Activated T-helper 1 cell treated with anti-CD3 and anti-CD28 coated beads, Interleukin-12 subunit alpha, Interleukin-12 subunit beta, Interleukin-2, Interleukin-4 antibody, amounts not matched to agents 30 ng/mL and 10 ng/mL and 1 ng/mL, durations not matched to agents 14 hours and 24 hours and 36 hours (primary cell): ENCODE measurements at places on chromosomes 7 and 10. TPM values are rescaled to one million over a fixed set of nuclear protein-coding genes. Genes with fewer than 3 reads are reported as not detected.

DNA sequence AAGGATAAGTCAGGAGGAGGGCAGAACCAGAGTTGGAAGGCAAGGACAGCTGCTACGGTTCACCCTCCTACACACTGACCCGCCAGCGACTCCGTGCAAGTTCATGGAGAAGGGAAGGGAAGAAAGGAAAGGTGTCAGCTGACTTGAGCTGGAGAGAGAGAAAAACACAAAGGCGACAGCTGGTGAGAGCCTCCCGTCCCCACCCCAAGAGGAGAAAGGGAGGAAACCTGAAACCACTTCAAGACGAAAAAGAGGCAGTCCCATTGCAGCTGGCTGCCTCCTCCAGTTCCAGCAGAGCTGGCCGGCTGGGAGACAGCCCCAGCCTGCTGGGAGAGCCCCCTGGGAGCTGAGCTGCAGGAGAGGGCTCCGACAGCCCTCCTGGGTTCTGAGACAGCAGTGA lies 75.2 kb downstream of the PARD3 start:
- H3K27ac ChIP-seq = no peak overlapping the region
- H3K27me3 ChIP-seq = peaks cover 7% of the 10 kb centered on the region
- no peak overlapping the region for H3K4me3 ChIP-seq
- H3K36me3 ChIP-seq = no peaks in the 10 kb centered on the region
- H3K4me1 ChIP-seq = no peaks in the 10 kb centered on the region

- H3K27ac ChIP-seq = no peak overlapping the region
- peaks cover 53% of the 10 kb centered on the region for H3K36me3 ChIP-seq
- H3K27me3 ChIP-seq = no peaks in the 10 kb centered on the region
- H3K4me3 ChIP-seq = no peak overlapping the region
- DNase-seq = no peak
Measured at GRCh38 chr10:14925268-14925667, 28.6 kb downstream of the DCLRE1C start.

DNA sequence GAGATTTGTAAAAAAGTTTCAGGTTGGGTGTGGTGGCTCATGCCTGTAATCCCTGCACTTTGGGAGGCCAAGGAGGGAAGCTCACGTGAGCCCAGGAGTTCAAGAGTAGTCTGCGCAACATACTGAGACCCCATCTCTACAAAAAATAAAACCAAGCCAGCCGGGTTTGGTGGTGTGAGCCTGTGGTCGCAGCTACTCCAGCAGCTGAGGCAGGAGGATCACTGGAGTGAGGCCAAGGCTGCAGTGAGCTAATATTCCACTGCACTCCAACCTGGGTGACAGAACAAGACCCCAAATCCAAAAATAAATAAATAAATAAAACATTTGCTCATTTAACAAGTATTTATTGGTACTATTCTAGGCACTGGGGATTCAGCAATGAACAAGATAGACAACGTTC lies 1.5 kb upstream of the CHCHD1 start:
- H3K27ac ChIP-seq = peak overlapping the region; percentile 9
- peak overlapping the region; percentile 99 for H3K4me3 ChIP-seq
- peaks cover 30% of the 10 kb centered on the region for H3K36me3 ChIP-seq
- H3K4me1 ChIP-seq = peaks cover 48% of the 10 kb centered on the region
- no peaks in the 10 kb centered on the region for H3K27me3 ChIP-seq
- DNase-seq = no peak

DNA sequence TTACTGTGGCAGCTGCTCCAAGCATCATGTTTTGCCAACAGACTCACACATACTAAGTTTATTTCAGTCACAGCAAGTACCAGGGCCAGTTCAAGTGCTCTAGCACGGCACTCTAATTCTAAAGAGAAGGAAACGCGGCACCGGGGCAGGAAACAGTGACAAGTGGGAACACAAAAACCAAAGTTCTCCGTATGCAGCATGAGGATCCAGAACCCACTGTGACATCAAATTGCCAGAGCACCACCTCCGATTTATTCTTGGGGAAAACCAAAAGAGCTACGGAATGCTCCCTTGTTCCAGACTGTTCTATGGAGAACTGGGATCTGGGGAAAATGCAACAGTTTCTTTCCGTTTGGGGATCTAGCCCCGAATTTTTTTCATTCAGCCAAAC lies 448 bp upstream of the PTER start:
- peak overlapping the region; percentile 88 for H3K4me3 ChIP-seq
- no peak for DNase-seq
- H3K36me3 ChIP-seq = peaks cover 5% of the 10 kb centered on the region
- H3K27me3 ChIP-seq = peaks cover 9% of the 10 kb centered on the region
- H3K27ac ChIP-seq = peak overlapping the region; percentile 88
- H3K4me1 ChIP-seq = peaks cover 40% of the 10 kb centered on the region

- H3K36me3 ChIP-seq = no peaks in the 10 kb centered on the region
- peaks cover 4% of the 10 kb centered on the region for H3K27me3 ChIP-seq
- no peak overlapping the region for H3K4me3 ChIP-seq
- H3K4me1 ChIP-seq = peaks cover 22% of the 10 kb centered on the region
- DNase-seq = no peak
- H3K27ac ChIP-seq = no peak overlapping the region
Measured at GRCh38 chr10:97828721-97829120, 20.9 kb upstream of the GOLGA7B start.

DNA sequence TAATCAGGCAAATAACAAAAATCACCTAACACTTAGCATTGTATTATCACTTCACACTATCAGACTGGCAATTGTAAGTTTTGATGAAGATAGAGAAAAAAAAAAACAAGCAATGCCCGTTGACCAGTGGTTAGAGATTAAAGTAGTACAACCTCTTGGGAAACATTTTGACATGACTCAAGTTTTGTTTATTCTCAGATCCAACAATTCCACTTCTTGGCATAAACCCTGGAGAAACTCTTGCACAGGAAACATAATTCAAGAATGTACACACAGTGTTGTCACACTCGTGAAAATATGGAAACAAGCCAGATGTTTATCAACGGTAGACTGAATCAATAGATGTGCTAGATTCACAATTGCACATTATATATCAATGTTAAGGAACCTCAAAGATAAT lies 37.2 kb downstream of the FRMD4A start:
- DNase-seq = no peak
- H3K27ac ChIP-seq = no peak overlapping the region
- no peaks in the 10 kb centered on the region for H3K36me3 ChIP-seq
- no peak overlapping the region for H3K4me3 ChIP-seq

The ADCK2 gene
- total RNA-seq = 21.1 and 23.5 TPM in 2 replicates

GRCh38 chr10:21195252-21195651 lies 298.1 kb upstream of the NEBL start:
- H3K27me3 ChIP-seq = peaks cover 1% of the 10 kb centered on the region
- H3K27ac ChIP-seq = no peak overlapping the region
- DNase-seq = no peak
- H3K4me3 ChIP-seq = no peak overlapping the region

GRCh38 chr10:4001811-4002210 lies 216.8 kb upstream of the KLF6 start:
- H3K36me3 ChIP-seq = peaks cover 3% of the 10 kb centered on the region
- no peak for DNase-seq
- no peak overlapping the region for H3K4me3 ChIP-seq
- no peak overlapping the region for H3K27ac ChIP-seq
- H3K27me3 ChIP-seq = peaks cover 18% of the 10 kb centered on the region
- H3K4me1 ChIP-seq = peaks cover 10% of the 10 kb centered on the region

GRCh38 chr10:24969841-24970281 lies 17.5 kb upstream of the PRTFDC1 start:
- no peaks in the 10 kb centered on the region for H3K4me1 ChIP-seq
- H3K4me3 ChIP-seq = no peak overlapping the region
- no peak for DNase-seq

- no peak overlapping the region for H3K27ac ChIP-seq
- H3K27me3 ChIP-seq = peaks cover 11% of the 10 kb centered on the region
- no peaks in the 10 kb centered on the region for H3K36me3 ChIP-seq
Measured at GRCh38 chr7:50470250-50471163, 20.4 kb upstream of the FIGNL1 start.

- H3K27me3 ChIP-seq = peaks cover 2% of the 10 kb centered on the region
- H3K4me3 ChIP-seq = no peak overlapping the region
- H3K27ac ChIP-seq = no peak overlapping the region
- H3K36me3 ChIP-seq = no peaks in the 10 kb centered on the region
- H3K4me1 ChIP-seq = no peaks in the 10 kb centered on the region
Measured at GRCh38 chr10:84844461-84844860, 516.1 kb downstream of the CCSER2 start.

GRCh38 chr7:129748356-129749109 lies 137.0 kb downstream of the NRF1 start:
- H3K27me3 ChIP-seq = no peaks in the 10 kb centered on the region
- H3K36me3 ChIP-seq = peaks cover 15% of the 10 kb centered on the region
- no peak for DNase-seq

DNA sequence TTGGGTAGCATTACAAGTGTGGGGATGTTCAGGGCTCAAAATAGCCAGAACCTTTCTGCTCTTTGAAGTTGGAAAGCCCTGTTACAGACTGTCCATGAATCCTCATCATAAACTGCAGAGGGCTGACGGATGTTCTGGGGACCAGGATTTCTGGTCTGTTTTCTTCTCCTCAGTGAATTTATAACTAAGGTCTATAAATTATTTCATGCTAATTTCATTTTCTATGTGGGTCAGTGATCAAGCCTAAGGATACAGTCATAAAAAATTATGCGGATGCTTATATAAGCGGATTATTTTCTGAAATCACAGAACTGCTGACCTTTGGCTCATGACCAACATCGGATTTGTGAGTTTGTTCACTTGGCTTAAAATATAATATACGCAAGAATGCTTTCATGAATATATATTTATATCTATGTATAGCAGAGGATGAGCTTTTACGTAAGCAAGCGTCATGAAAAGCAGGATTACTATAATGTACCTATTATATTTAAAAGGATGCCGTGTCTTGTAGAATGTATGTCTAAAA lies 263.7 kb downstream of the GLI3 start:
- H3K4me3 ChIP-seq = no peak overlapping the region
- H3K27ac ChIP-seq = no peak overlapping the region
- no peaks in the 10 kb centered on the region for H3K36me3 ChIP-seq
- peaks cover 18% of the 10 kb centered on the region for H3K27me3 ChIP-seq
- no peak for DNase-seq
- H3K4me1 ChIP-seq = no peaks in the 10 kb centered on the region

DNA sequence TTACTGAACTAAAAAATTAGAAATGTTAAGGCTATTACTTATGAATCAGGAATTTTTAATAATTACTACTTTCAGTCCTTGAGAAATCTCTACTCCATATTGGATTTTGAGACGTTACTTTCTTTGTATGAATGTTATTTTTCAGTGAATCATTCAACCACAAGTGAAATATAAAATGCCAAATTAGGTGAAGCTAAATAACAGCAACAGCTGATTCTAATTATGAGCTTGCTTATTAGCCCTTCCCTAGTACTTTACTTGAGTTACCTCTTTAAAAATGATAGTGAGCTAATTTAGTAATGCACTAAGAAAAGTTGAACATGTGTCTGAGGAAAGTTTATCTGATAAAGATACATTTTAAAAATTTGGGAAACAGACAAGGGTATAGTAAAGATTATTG lies 51.4 kb downstream of the PCGF5 start:
- no peak for DNase-seq
- H3K36me3 ChIP-seq = peaks cover 10% of the 10 kb centered on the region
- no peaks in the 10 kb centered on the region for H3K4me1 ChIP-seq

DNA sequence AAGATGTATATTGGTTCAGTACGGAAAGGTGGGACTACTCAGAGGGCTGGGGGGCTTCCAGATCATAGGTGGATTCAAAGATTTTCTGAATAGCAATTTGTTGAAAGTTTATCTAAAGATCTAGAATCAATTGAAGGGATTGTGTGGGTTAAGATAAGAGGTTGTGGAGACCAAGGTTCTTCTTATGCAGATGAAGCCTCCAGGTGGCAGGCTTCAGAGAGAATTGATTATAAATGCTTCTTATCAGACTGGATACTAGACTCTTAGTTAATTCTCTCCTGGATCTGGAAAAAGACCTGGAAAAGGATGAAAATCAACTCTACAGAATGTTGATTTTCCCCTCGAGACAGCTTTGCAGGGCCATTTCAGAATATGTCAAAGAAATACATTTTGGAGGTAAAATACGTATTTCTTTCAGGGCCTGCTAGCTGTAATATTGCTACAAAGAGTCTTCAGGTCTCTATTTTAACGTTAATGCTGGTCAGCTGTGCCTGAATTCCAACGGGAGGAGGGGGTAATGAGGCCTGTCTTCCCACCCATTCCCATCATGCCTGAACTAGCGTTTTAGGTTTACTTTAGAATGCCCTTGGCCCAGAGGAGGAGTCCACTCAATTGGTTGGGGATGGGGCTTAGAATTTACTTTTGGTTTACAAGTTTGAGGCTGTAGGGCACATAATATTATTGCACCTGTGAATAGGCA lies 12.8 kb upstream of the GPR15LG start:
- peaks cover 9% of the 10 kb centered on the region for H3K4me1 ChIP-seq
- H3K27ac ChIP-seq = no peak overlapping the region
- peaks cover 18% of the 10 kb centered on the region for H3K27me3 ChIP-seq
- H3K36me3 ChIP-seq = peaks cover 2% of the 10 kb centered on the region

The KCND2 gene
- not detected in 2 replicates for total RNA-seq

The GRID2IP gene
- 0.08 and 0.12 TPM in 2 replicates for total RNA-seq

The SFTPA2 gene
- total RNA-seq = not detected in 2 replicates

The PNLIPRP3 gene
- not detected in 2 replicates for total RNA-seq

The CRTAC1 gene
- not detected in 2 replicates for total RNA-seq

DNA sequence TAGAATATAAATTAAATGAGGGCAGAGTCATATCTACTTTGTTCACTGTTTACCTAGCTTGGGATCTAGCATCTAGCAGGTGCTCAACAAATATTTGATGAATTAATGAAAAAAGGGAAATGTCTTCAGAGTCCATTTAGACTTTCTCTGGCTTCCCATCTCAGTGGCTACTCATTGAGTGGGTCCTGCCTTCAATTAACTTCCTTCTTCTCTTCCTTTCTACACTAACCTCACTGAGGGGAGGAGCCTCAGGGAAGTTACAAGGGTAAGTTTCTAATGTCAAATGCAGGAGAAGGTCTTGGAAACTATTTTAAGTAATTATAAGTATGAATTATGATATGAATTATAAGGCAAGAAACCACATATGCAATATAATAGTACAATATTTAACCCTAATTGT lies 28.2 kb upstream of the MPP7 start:
- H3K27me3 ChIP-seq = peaks cover 4% of the 10 kb centered on the region
- H3K27ac ChIP-seq = no peak overlapping the region
- H3K4me3 ChIP-seq = no peak overlapping the region
- peaks cover 1% of the 10 kb centered on the region for H3K36me3 ChIP-seq
- no peak for DNase-seq

The STAM gene
- total RNA-seq = 23.3 and 26.8 TPM in 2 replicates

DNA sequence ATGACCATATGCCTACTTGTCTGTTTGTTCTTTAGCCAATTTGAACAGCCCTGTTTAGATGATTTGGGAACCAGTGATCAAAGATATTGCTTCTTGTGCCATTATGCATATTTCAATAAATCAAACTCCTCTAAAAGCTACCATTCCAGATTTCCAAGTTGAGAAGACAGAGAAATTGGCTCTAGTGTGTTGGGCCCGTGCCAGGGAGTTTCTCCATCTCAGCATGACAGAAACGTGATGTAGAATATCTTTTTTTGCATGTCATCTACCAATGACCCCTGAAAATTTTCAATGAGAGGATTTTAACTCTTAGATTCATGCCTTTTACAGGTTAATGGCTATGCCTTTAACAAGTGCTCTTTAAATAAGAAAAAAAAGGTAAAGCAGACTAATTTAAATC lies 50.7 kb upstream of the CABCOCO1 start:
- H3K4me3 ChIP-seq = no peak overlapping the region
- no peaks in the 10 kb centered on the region for H3K36me3 ChIP-seq
- no peak overlapping the region for H3K27ac ChIP-seq
- H3K4me1 ChIP-seq = no peaks in the 10 kb centered on the region
- no peak for DNase-seq
- H3K27me3 ChIP-seq = peaks cover 3% of the 10 kb centered on the region

The TRPV5 gene
- total RNA-seq = not detected in 2 replicates
